GM13976 (cell line): ENCODE measurements at places on chromosomes 11 and 22.
A peak's percentile ranks its signal among the peaks of the same experiment; 100 is the strongest.

DNA sequence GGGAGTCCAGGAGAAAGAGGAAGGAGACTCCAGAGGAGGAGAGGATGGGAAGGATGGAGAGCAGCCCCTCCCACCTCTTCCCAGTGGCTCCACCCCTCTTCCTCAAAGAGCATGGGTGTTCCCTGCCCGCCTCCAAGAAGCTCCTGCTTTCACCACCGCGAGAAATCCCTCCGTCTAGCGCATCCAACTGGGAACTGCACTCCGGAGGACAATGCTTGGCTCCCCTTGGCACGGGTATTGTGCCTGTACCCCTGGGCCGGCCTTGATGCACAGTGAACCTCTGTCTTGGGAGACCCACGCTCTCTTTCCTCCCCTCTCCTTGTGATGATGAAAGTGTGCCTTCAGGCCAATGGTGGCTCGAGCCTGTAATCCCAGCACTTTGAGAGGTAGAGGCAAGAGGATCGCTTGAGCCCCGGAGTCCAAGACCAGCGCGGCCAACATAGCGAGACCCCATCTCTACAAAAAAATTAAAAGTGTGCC, 14.9 kb upstream of the ADA2 start:
- DNase-seq: no peak

GRCh38 chr11:36598051-36598450, at the start of gene RAG2:
Gene RAG2, minus strand, starts transcription at chr11:36598236. Its CDS starts 4,068 bp downstream, at chr11:36594168.
- no peak for DNase-seq

DNA sequence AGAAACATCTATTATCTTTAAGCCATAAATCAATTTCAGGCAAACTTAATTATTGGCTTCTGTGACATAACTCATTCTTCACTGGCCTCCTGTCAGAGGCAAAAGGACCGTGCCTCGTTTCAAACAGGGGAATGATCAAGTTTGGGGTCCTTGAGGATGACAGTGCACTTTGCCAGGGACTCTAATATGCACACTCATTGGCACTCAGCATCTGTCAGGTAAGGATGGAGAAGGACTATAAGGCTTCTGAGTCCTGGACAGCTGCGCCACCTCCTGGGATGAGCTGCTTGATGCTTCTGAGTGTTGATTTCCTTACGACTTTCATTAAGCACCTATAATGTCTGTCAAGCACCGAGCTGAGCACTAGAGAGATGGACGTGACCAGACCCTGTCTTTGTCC, 20.2 kb downstream of the BPIFC start:
- DNase-seq: peak; percentile 49

- peak; percentile 85 for DNase-seq
These were observed 23.4 kb upstream of the RIC3 start for GRCh38 chr11:8192016-8192895.

GRCh38 chr11:57324154-57324885, 432 bp downstream of the TNKS1BP1 start:
- peak; percentile 71 for DNase-seq

GRCh38 chr11:117319214-117319840, 3.3 kb upstream of the BACE1 start:
- DNase-seq: no peak

GRCh38 chr11:19275496-19275895, 34.8 kb upstream of the E2F8 start:
- no peak for DNase-seq

GRCh38 chr11:116723511-116723910, 49.3 kb downstream of the BUD13 start:
- DNase-seq: no peak

GRCh38 chr22:37568012-37568411, 7.7 kb downstream of the CDC42EP1 start:
- no peak for DNase-seq

DNA sequence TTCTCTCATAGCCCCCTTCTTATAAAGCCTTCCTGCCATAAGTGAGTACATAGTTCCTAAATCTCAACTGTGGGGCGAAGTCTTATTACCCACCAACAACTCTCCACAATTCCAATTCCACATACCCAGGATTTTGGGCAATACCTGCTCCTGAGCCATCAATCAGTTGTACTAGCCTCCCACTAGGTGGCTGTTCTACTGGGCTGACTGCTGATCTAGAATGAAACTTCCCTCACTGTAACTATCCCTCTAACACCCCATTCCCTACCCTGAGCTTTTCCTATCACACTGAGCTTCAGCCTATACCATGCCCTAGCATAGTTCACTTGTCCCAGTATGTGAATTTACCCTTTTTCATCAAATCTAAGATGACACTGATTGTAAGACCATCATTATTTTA, 52.5 kb downstream of the RRAS2 start:
- DNase-seq: no peak

GRCh38 chr11:86486261-86487030, 111.8 kb downstream of the CCDC81 start:
- DNase-seq: no peak

DNA sequence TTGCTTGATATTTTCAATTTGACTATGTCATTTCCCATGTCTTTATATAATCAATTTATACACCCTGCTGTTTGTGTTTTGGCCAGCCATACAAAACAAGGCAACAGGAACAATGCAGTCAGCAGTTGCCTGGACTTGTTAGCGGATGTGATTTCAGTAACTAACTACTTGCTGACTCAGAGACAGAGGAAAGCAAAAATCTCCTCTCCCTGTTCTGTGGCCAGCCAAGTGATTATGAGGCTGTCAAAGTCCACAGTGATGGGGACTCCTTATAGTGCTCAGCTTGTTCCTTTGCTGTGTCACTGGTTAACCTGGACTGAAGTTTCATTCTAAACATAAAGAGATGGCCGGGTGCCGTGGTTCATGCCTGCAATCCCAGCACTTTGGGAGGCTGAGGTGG, 32.6 kb upstream of the APLP2 start:
- DNase-seq: no peak

- no peak for DNase-seq
These were observed 31.4 kb upstream of the BRSK2 start for GRCh38 chr11:1358286-1358685.

GRCh38 chr22:36215981-36216380, 14.4 kb upstream of the APOL4 start:
- DNase-seq: no peak

- DNase-seq: peak; percentile 26
These were observed 1.9 kb downstream of the TAGLN start for GRCh38 chr11:117200813-117201657.

DNA sequence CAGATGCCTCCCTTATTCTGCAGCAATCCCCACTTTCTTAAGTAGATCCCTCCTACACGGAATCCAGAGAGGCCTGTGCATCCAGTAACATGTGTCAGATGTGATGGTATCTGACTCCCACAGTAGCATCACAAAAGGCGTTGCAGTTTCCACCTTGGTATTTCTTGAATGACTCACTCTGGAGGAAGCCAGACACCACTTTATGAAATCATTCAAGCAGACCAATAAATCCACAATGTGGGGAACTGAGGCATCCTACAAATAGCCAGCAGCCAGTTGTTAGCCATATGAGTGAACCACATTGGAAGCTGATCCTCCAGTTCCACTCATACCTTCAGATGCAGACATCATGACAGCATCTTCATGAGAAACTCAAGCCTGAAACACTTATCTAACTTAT, 798.1 kb downstream of the OPCML start:
- no peak for DNase-seq

GRCh38 chr22:44596396-44597125, 98.5 kb upstream of the RTL6 start:
- DNase-seq: no peak

GRCh38 chr11:65776196-65776595, 4.6 kb downstream of the AP5B1 start:
- peak; percentile 12 for DNase-seq

- DNase-seq: no peak
These were observed 14.2 kb downstream of the IFT27 start for GRCh38 chr22:36761553-36762240.

- no peak for DNase-seq
These were observed 30.5 kb upstream of the FNBP4 start for GRCh38 chr11:47797633-47798032.

DNA sequence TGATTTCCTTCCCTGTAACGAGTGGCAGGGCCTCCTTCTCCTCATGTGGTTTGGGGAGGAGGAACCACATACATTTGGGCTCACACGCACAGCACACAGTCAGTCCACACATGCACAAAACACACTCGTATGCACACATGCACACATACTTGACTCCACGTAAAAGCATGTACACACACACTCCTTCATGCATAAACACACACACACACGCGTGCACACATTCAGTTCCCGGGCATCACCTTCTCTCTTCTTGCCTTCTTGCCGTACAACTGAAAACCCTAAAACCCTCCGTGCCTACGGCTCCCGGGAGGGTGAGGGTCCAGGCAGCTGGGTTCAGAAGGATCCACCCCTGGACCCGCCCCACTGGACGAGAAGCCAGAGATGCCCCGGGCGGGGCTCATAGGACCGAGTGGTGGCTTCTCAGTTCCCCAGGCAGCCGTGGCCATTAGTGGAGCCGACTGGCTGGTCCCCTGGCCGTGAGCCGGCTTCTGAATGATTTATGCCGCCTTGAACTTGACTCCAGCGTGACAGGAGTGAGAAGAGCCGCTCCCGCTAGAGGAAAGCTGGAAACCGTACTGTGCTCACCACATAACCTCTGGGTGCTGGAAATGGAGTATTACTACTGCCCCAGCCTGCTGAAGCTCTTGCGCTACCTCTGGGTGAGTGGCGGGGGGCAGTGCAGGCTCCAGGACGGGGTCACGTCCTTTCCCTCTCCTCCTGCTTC, 117.4 kb downstream of the KIAA1671 start:
- no peak for DNase-seq

GRCh38 chr11:69465236-69466000, 16.0 kb upstream of the LINC01488 start:
- no peak for DNase-seq

GRCh38 chr11:69186316-69187260, 30.9 kb downstream of the SMIM38 start:
- no peak for DNase-seq

DNA sequence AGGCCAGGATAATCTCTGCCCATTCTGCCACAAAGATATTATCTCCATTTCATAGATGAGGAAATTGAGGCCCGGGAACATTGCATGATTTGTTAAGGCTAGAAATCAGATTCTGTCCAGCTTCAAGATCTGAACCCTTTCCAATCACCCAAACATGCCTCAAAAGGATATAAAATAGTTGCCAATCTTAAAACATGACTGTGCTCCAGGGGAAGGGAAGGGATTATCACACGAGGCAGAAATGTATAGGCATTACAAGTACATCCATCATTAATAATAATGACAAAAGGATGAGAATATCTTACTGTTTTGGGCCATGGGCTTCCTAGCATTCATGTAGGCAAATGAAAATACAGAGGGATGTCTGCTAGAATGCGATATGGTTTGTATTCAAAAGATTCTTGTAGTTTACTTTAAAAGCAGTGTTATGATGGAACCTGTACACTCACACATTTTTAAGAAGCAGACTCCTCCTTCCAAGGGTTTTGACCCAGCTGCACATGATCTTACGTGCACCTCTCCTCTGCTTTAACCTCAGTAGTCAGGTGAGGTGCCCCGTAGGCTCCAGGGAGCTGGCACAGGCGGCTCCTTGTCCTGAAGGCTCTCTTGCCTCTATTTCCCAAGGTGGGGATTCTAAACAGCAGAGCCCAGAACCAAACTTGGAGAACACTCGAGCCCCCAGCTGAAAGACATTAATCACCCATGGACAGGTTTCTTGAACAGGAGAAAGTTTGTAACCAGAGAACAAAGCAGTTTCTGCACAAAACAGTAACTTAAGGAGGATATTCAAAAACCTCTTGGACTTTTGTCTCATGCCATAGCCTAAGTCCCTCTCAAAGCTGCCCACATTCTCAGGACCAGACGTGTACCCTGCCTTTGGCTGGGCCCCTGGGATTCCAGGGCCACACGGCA, 36.0 kb downstream of the PARVA start:
- no peak for DNase-seq

GRCh38 chr11:45751430-45751829, 53.5 kb upstream of the SLC35C1 start:
- DNase-seq: no peak

- DNase-seq: no peak
These were observed 22.7 kb upstream of the GRAMD1B start for GRCh38 chr11:123407130-123407995.

DNA sequence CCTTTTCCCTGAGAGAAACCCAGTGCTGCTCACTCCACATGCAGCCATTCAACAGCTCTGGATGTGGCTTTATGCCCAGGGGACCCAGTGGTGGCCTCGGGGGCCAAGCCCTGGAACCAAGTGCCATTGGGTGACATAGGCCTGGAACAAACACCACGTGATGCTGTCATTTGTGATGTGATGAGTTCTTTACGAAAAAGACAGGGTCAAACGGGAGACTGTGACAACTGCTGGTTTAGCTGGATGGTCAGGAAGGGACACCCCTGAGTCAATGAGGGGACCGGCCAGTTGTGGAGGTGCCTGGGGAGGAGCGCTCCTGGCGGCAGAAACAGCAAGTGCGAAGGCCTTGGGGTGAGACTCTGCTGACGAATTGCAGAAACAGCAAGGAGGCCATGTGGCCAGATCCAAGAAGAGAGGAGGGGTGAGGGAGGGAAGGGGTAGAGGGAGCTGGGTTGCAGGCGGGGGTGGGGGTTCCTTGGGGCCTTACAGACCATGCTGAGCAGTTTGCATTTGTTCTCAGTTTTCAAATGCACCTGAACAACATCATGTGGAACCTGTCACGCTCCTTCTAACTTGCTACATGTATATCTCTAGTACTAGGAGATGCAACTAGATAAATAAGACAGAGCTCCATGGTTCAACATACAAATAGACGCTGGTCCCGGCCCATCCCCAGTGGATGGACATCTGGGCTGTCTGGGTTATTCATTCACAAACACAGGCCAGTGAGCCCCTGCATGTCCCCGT, 56.1 kb downstream of the IGLL5 start:
- peak; percentile 24 for DNase-seq

GRCh38 chr11:2098691-2099515, 40.3 kb downstream of the IGF2 start:
- no peak for DNase-seq
